ENCODE measurements at places on chromosomes 5 and 9.

- DNase-seq = no peak
Observed at GRCh38 chr9:73039271-73040263, 86.7 kb upstream of the ALDH1A1 start.

DNA sequence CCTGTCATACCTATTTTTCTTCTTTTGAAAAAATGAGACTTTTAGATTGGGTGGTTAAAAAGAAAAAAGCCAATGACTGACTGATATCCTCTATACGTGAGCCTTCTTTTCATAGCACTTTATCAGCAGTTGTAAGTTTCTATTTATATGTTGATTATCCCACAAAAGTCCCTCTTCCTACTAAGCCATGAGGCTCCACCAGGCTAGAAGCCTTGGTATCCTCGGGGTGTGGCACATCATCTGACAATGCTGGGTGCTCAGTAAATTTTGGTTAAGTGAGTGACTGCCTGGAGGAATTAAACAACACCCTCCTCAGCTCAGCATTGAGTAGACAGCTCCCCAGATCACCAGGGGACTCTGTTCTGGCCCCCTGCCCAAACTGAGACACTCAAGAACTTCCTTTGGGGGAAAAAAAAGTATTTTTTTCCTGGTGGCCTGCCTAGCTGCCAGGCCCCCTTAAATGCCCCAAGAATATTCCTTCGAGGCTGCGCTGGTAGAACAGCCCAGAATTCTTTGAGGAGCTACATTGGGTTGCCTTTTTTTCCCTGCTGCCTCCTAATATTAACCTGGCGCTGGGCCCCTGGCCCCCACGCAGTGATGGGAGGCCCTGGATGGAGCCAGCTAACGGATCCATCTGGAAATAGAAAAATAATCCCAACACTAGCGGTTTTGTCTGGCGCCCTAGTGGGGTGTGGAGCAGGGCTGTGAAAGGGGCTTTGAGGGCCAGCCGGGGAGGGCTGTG lies 23.4 kb upstream of the COL27A1 start:
- no peak for DNase-seq

DNA sequence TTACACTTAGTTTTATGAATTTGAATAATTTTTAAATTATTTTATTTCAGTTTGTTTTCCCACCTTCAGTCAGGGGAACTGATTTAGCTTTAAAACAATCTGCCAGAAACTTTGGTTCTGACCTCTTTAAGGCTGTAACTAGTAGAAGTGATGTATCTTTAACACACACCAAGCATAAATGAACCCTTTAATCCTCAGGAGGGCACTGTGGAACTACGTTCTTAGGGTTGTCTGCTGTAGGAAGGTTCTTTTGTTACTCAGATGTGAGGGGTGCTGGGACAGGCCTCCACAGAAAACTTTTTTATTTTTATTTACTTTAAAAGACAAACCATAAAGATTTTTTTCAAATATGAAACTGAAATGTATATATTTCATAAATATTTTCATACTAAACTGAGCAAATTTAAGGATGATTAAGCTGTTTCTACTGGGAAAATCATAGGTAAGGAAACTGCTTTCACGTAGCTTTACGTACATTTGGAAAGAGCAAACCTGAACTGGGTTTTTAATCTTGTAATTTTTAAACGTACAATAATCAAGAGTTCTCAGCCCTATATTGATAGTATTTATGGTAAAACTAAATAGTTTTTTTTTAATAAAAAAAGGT lies 5.3 kb downstream of the KLF4 start:
- DNase-seq = no peak

DNA sequence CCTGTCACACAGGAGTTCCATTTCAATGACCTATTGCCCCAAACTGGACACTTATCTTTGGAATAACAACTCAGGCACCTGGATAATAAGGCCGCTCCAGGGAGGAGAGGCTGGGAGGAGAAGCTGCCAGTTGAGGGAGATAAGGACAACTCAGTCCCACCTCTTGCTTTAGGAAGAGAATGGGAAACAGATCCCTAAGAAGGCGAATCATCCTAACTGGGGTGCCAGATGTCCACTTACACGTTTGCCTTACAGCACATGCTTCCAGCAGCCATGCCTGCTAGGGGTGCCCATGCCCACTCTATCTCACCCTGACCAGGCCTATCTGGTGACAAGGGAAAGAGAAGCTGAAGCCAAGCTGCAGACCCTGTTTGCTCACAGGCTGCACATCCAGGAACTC lies 6.5 kb downstream of the HK3 start:
- DNase-seq = no peak

- DNase-seq = no peak
Observed at GRCh38 chr5:8895599-8895998, 650.3 kb downstream of the SEMA5A start.

DNA sequence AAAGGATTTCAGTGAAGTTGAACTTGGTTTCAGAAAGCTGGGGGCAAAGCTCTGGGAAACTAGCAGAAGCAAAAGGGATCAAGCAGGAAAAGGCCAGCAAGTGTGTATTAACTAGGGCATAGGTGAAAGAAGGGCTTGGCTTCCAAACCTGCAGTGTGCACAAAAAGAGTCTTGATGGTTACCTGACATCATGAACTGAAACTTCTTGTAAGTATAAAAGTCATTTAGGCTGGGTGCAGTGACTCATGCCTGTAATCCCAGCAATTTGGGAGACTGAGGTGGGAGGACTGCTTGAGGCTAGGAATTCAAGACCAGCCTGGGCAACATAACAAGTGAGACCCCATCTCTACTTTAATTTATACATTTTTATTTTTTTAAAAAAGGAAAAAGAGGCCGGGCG lies 216.4 kb downstream of the EPB41L4A start:
- no peak for DNase-seq

GRCh38 chr5:35416217-35416988 lies 186.1 kb upstream of the PRLR start:
- DNase-seq = no peak

GRCh38 chr5:177507165-177507564 lies 2.5 kb downstream of the DOK3 start:
- no peak for DNase-seq

DNA sequence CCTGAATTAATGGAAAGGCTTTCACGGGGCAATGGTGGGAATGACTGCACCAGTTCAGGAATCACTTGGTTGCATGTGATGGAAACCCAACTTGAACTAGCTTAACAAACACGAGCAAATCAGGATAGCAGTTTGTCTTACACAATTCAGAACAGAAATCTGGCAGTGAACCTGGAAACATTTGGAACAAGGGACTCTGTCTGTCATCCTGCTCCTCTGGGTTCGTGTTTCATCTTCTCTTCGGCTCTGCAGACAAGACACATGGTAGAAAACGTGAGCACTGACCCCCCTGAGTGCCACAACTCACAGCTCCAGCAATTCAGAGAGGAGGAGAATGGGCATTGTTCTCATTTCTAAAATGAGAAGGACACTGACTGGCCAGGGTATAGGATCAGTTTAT lies 218.1 kb upstream of the NREP start:
- no peak for DNase-seq

DNA sequence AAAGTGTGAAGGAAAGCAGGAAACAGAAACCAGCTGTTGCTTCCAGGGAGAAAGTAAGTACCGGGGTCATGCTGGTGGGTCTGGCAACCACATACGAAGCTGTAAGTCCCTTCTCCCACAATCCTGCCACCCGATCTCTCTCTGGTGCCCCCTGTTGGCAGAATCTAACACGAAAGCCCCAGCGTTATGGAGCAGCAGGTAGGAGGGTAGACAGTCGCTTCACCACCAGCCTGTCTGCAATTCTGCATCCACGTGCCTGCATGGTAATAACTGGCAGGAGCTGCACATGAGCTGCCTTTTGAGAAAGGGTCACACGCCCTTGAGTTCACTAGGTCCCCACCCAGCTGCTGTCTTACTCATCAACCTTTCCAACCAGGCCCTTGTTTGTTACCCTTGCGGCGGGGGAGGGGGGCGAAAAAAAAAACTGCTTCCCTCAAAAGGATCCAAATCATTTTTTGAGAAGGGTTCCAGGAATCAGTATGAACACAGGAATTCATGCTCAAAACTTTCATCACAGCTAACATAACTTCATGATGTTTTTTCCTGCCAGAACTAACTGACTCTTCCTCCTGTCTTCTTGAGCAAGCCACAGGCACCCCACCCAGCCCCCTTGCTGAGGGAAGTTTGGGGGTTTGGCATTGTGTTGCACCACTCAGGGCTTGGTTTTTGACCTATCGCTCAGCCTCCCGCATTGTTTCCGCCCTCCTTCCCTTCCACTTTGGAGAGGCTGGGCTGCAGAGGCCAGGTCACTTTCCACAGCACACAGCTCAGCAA lies 19.6 kb upstream of the TMEM252 start:
- DNase-seq = peak; percentile 14

DNA sequence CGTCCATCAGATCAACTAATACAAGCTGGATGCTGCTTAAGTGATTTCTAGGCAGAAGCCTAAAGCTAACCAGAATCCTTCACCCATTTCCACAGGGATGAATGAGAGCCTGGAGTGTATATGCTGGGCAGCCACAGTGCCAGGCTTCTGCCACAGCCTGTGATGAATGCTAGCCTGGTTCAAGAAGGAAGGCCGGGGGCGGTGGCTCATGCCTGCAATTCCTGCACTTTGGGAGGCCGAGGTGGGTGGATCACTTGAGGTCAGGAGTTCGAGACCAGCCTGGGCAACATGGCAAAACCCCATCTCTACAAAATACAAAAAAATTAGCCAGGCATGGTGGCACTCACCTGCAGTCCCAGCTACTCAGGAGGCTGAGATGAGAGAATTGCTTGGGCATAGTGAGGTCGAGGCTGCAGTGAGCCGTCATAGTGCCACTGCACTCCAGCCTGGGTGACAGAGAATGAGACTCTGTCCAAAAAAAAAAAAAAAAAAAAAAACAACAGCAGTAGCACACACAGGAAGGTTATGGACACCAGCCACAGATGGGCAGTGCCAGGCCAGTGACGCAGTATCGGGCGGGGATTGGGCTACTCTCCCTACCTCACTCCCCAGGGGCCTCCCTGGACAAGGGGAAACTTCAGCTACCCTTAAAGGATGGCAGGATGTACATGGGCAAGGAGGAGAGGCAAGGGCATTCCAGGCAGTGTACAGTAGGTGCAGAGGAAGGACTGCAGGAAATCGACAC lies 23.1 kb upstream of the HMCN2 start:
- no peak for DNase-seq

DNA sequence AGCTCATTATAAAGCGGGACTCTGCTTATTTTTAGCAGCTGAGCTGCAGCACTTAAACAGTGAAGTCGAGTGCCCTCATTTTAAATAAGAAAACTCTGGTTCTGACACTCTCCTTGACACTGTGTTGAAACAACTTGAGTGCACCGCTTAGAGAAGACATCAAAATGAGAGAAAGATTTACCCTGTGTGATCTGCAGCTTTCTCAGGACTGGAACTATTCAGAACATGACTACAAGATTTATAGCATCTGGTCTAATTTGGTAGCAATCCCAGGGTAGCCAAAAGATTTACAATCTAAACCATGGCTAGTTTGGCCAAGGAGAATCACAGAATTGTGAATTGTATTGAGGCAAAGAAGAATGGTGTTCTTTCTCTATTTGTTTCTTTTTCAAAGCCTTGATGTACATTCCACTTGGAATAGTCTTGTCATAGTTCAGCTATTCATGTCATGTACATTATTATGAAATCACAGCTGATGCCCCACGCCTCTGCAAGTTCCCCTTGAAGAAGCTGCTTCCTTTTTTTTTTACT lies 38.7 kb downstream of the PLEKHG4B start:
- no peak for DNase-seq

DNA sequence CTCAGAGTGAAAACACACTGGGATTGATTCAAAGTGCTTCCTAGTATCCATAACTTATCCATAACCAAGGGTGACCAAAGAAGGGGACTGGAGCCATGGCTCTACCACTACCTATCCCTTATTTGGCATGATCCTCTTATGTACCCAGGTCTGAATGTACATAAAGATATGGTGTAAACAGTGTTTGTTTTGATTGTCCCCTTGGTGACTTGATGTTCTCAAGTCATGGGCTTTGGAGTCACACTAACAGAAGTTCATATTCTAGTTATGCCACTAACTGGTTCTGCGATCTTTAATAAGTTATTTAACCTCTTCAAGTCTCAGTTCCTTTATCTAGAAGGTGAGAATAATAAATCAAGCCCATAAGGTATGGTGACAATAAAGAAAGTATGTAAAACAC lies 283.4 kb upstream of the PTGER4 start:
- DNase-seq = no peak

- DNase-seq = peak; percentile 18
Observed at GRCh38 chr5:1111241-1111726, 579 bp downstream of the SLC12A7 start.

DNA sequence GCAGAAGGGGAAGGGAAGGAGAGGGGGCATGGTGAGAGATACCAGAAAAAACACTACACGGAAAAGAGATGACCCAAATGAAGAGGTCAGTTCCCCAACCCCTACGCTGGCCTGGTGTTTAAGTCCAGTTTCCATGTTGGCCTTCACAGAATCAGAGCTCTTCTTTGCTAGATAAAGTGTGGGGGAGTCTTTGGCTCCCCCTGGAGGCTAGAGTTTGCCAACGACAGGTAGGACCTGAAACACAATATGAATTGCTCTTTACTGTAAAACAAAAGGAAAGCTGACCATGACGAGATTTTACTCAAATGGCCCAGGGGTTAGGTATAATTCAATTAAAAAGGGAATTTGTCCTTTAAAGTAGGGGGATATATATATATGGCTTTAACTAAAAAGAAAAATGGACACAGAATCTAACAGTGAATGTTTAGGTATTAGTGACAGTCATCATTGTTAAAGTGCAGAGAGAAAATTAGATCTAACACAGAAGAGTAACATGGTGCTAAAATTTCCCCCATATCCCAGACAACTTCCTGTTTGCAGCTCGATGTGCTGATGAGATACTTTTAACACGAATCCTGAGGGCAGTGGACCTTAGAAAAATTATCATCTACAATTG lies 92.0 kb downstream of the SV2C start:
- DNase-seq = peak; percentile 73

DNA sequence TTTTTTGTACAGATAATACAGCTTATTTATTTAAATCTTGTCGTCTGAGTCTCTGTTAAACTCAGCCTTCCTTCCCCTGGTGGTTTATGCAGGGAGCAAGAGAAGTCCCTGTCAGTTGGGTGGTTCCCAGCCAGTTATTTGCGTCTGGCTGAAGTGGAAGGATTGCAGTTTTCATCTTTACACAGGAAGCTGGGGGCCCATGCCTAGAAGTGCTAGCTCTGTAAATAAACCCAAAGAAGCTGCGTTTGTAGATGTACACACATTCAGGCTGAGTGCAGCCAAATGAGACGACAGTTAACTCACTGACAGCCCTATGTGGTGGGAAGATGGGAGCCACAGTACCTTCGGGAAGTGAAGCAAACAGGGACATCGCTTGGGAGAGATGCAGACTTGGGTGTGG lies 122.1 kb downstream of the SAXO1 start:
- no peak for DNase-seq

Data from stimulated activated effector memory CD8-positive, alpha-beta T cell treated with anti-CD3 and anti-CD28 coated beads, Interleukin-12 subunit alpha, Interleukin-12 subunit beta, amount 100 ng/mL, for 72 hours (primary cell).